Stimulated activated CD8-positive, alpha-beta memory T cell treated with anti-CD3 and anti-CD28 coated beads, Interleukin-7, amount 100 ng/mL, for 1 hour (primary cell): ENCODE measurements at places on chromosomes 12 and 14.
A peak's percentile ranks its signal among the peaks of the same experiment; 100 is the strongest.

GRCh38 chr14:39372656-39373055 is 59.6 kb downstream of the FBXO33 start:
- DNase-seq, result no peak

DNA sequence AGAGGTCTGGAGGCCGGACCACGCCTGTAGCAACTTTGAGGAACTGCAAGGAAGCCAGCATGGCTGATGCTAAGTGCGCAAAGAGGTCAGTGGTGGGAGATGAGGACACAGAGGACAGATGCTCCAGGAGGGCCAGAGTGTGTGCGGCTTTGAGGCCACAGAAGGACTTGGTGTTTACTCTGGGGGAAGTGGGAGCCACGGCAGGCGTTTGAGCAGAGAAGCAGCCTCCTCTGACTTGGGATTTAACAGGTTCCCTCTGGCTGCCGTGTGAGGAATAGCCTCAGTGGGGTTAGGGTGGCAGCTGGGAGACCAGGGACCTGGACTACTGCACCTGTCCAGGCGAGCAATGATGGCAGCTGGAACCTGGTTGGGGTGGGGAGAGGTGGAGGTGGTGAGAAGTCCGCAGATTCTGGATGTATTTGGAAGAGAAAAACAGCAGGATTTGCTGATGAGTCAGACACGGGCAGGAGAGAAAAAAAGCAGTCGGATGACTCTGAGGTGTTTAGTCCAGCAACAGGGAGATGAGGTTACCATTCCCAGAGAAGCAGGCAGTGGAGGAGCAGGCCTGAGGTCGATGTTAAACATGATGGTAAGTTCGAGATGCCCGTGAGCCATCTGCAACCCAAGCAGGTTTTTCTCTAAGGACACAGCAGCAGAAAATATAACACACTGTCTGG is 143.5 kb downstream of the SCARB1 start:
- DNase-seq, result no peak

GRCh38 chr12:218728-219590 is 5.0 kb upstream of the SLC6A12 start:
- no peak for DNase-seq

DNA sequence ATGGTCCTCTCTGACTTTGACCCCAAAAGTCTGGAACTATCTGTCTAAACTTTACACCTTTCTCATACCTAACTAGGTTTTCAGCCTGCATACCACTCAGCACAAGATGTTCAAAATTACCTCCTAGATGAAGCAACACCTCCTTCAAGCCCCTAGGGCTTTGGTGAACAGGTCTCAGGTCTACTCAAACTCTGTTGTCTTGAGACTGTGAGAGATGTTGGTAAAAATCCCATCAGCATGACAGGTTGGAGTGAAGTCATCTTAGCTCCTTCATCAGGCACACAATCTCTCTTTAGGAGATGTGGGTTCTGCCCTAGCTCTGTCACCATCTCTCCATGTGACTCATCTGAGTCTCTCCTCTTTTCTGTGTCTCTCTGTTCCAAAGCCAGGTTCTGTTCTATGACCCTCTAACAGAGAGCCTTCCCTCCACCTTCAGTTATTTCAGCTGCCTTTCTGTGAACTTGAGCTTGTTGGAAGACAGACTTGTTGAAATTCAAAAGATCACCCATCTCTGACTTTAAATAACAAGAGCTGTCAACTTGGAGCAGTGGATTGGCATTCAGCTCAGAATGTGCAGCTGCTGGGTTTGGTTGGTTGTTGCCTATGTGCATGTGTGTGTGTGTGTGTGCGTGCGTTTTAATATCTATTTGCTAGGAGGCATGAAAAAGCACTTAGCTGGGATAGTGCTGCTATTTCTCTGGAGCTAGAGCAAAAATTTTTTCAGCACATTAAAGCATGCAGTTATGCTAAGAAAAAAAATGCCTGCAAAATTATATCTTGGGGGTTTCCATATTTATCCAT is 130.7 kb downstream of the CRACR2A start:
- DNase-seq, result no peak

- no peak for DNase-seq
Observed at GRCh38 chr14:87155856-87156488, 837.0 kb downstream of the GALC start.

DNA sequence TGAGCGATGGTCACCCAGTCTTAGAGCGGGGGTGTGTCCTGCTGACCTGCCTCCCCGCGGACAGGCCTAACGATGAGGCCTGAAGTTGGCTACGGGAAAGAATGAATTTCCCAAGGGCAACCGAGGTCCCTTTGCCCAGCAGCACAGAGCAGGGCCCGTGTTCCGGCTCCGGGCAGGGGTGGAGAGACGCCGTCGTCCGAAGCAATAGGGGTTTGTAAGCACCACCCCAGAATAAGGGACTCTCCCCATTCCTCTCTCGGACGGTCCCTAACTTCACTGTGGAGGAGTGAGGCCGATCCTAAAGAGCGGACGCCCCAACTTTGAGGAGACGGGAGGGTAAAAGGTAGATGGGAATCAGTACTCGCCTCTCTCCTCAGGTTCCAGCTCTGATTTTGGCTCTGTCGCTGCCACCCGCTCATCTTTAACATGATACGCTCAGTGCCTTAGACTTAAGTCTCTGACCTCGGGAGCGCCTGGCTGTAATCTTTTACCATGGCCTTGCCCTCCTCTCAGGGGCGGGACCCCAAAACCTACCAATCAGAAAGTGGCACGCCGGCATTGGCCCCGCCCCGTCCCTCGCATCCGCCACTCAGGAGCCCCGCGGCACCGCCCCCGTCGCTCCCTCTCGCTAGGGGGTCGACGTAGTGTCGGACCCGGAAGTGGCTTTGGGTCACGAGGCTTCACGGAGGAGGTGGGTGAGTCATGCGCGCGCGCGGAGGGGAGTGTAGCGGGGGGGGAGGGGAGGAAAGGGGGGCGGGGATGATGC is at the start of gene DDIT3:
Gene DDIT3, minus strand, starts transcription at position 462 of the 766 bp plus-strand sequence. CDS start 3,108 bp downstream, outside the sequence.
- peak; percentile 99 for DNase-seq

GRCh38 chr12:12086362-12086761 is 15.6 kb downstream of the BCL2L14 start:
- no peak for DNase-seq

GRCh38 chr12:1917172-1918070 is 1.0 kb downstream of the CACNA2D4 start:
- DNase-seq, result no peak

- DNase-seq, result no peak
Observed at GRCh38 chr12:81294325-81295190, 216.7 kb downstream of the ACSS3 start.

GRCh38 chr14:45678163-45678562 is 425.2 kb upstream of the MIS18BP1 start:
- DNase-seq, result no peak

DNA sequence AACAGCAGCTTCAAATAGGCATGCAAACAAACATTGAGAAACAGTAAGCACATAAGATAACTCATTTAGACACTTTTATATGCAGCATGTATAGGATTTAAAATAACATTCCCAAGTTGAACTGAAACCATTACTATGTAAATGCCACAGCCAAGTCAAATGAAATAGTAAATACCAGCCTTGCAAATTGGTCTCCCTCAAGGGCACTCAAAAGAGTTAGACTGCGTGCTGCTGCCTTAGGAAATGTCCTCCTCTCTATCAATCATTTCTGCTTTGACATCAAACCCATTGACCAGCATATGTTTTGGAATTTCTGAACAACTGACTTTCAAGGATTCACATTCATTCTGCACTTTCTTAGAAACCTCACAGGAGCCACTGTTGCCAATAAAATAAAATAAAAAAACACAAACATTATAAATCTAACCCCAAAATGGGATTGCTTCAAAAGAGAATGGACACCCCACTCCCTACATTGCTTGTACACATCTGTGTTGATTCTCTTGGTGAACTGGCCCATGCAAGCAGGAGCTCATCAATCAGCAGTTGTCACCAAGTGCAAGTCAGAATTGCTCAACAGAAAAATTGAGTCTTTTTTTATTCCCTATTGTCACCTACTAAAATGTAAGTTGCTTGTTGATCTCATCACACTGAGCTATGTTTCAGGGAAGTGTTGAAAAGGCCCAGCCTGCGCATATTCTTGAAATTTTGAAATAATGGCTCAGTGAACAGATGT is 256.2 kb downstream of the DAD1 start:
- DNase-seq, result no peak

- DNase-seq, result no peak
Observed at GRCh38 chr14:39384177-39384576, 48.1 kb downstream of the FBXO33 start.

DNA sequence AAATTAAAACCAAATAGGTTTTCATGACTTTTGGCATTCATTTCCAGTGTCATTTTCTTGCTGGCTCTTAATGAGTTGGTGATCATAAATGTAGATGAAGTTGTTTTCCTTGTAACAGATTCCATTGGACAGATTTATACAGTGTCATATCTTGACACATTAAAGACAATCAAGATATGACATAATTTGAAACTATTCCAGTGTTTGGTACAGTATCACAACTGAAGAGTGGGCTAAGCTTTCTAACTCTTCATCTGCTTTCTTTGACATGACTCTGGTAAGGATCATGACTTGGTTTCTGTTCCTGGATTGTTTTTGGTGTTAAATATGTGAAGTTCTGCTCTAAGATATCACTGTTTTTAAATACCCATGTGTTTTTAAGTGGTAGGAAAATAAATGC is 289.6 kb downstream of the NAV3 start:
- no peak for DNase-seq

- DNase-seq, result no peak
Observed at GRCh38 chr14:104512061-104512460, 67.5 kb upstream of the C14orf180 start.

DNA sequence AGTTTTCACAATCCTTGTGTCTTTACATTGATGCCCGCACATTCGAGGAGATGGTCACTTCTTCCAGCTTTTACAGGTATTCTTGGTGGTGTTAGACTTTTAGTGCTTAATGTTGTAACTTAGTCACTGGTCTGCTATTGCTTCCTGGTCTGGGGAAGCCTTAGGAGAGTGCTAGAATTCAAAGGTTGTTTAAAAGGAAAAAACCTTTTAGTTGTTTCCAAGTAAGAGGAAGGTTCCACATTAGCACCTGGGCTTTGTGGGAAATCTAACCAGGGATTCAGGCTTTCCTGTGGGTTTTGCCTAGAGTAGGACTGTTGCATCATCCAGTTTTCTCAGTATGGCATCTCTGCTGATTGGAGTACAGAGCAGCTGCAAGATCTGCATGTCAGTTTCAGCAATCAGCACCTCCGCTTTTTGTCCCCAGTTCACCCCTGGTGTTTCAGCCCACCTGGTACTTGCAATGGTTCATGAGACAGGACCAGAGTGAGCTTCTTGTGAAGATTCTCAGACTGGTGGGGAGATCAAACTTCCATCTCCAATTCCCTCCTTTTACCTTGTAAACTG is 44.0 kb upstream of the PLBD1 start:
- no peak for DNase-seq
